KBM-7 (cell line): ENCODE measurements at places on chromosomes 7 and 10.

- no peak for DNase-seq
Measured at GRCh38 chr10:77638321-77639101, 903 bp upstream of the KCNMA1 start.

DNA sequence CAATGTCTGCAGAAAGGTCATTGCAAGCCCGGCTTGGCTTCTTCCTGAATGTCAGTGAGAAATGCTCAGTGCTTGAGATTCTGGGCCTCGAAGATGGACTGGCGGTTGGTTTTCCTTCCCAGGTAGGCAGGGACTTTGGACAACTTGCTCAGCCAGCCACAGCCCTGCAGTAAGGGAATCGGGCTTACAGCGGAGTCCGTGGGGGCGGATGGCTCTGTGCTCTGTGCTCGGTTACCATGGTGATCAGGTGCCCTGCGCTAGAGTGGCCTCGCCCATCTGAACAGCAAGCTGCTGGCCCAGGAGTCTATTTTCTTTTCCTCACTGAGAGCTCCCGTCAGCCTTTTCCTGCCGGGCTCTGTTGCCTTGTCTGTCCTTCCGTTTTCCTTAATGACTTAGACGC is 77.8 kb upstream of the SH2B2 start:
- no peak for DNase-seq

GRCh38 chr7:13894954-13895353 is 94.5 kb downstream of the ETV1 start:
- no peak for DNase-seq

DNA sequence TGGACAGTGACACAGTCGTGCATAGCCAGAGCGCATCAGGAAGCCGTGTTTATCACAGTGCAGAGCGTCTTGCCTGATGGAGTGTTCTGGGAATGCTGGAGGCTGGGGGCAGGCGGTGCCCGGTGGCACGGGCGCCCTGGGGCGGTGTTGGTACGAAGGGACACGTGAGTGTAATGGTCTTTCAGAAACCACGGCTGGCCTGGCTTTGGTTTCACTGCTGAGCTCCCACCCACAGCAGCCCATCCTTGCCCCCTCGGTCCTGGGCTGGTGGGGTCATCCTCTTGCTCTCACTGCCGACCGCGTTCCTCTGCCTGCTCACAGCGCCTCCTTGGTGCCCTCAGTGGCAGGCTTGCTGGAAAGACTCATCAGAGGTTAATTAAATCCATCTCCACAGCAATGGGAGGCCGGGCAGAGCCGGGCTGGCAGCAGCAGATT is 50.6 kb downstream of the NKX6-2 start:
- DNase-seq = no peak

DNA sequence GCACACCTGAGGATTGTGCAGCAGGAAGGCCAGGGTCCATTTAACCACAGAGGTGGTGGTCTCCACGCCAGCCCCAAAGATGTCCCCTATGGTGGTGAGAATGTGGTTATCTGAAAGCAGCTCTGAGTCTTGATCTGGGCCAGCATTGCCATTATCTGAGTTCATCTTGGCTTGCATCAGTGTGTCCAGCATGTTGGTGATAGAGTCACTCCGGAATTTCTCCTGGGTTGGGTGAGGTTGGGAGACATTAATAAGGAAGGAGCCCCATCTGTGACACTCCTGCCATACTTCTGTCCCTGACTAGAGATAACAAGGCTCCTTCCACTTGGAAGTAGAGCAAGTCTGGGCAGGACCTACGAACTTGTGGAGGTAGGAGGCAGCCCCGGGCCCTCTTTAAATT is 4.2 kb downstream of the CYP17A1 start:
- no peak for DNase-seq

- DNase-seq = no peak
Measured at GRCh38 chr7:135920478-135920877, 56.7 kb downstream of the MTPN start.
